ENCODE measurements at places on chromosomes 2 and 18.
A peak's percentile ranks its signal among the peaks of the same experiment; 100 is the strongest.

DNA sequence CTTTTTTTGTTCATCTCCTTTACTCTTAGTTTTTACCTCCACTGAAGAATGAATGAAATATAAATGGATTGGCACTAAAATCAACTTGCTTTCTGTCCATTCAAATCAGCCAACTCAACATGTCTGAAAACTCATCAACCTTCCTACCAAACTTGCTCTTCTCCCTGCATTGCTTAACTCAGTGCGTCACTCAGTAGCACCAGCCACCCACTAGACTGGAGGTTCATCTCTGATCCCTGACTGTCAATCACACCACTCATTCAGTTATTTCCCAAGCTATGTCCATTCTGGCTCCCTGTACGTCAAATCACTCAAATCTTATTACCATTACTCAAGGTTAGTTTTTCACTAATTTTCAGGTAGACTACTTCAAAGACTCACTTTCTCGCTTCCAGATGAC lies 75.2 kb upstream of the RBMS1 start:
- DNase-seq = no peak

GRCh38 chr2:80326214-80326613 lies 21.7 kb upstream of the LRRTM1 start:
- DNase-seq = no peak

DNA sequence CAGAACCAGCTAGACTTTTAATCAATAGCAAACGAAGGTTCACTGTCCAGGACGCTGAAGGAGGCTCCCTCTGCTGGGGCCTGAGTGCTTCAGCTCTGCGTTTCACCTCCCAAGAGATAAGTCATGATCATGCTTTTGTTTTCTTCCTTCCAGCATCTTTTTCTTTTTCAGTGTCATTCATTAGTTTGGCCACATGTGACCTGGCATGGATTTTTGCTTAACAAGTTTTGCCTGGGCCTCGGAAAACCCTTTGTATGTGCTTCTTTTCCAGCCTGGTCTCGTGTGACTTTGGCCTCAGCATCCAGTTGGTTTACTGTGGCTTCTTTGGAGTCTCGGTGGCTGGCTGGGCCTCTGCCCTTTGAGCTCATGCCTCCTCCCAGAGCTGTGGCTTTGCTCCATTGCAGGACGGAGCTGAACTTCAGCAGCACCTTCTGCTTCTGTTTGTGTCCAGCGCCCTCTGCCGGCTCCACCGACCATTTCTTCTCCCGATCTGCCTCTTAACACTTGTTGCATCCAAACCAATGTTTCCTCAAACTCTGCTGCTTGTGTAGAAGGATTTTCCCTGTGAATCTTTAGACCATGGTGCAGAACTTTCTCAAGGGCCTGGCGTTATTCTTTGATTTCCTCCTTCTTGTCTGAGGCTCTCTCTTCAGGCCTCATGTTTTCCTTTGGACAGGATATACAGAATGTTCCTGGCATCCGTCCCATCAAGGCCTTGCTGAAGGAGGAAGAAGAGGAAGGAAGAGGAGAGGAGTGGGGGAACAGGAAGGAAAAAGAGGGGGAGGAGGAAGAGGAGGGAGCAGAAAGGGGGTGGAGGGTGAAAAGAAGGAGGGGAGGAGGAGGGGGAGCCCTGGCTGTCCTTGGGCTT lies 23.6 kb upstream of the HES6 start:
- peak; percentile 81 for DNase-seq

DNA sequence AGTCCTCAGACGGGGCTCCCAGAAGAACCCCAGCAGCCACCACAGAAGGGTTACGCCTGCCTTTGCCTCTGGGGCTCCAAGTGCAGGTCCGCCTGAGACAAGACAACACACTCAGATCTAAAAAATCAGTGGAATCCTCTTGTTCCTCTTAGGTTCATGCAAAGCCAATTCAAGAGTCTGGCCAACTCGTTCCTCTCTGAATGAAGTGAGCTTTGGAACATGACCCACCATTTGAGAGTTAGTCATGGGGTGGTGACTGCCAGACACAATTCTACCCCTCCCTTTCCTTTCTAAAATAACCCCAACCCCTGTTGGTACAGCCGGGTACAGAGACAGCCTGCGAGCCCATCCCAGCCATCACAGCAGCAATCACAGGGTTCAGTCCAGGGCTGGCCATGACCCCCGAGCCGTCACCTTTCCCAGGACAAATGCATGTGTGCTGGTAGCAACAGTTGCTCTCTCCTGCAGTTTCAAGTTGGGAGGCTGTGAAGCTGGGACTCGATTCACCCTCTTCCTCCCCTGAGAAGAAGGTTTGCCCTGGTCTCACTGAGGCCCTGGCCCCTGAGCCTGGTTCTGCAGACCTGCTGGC lies 183.1 kb upstream of the SH3BP4 start:
- DNase-seq = no peak

DNA sequence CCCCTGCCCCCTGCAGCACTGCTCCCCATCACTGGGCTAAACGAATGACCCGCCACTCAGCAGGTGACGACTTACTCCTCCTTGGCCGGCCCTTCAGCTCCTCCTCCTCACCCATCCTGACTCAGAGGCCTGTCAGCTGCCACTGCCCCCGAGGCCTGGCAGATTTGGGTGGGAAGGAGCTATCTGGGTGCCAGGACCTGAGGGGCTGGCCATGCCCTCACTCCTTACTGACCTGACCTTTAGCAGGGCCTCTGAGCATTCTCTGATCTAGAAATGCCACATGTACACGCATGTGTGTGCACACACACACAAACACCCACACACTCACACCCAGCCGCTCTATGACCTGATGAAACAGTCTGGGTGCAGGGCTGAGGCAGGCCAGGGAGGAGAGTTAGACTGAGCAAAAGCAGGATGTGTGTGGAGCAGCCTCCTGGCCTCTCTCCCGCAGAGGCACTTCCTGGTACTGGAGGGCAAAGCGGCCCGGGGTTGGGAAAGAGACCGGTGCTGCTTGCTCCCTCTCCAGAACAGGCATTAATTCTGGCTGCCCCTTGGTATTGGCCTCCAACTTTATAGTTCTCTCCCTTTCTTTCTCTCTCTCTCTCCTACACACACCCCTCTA lies 68.0 kb downstream of the ZFP36L2 start:
- DNase-seq = peak; percentile 69

DNA sequence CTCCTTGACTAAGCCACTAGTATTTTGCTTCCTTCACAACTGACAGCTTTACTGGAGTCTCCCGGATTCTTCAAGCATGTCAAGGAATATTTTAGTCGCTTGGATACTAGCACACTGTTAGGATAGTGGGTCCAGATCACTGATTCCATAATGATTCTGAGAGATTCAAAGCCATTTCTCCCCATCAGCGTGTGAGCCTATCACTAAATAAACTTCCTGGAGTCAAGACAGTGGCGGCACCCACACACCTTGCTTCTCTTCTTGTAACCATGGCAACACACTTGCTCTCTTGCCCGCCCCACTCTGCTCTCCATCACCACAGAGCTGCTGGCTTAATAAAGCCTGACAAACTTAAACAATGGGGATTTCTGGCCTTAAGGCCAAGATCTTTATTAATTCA lies 245.1 kb downstream of the LRRTM1 start:
- DNase-seq = no peak

GRCh38 chr2:10444463-10444862 lies 3.7 kb downstream of the ODC1 start:
- DNase-seq = peak; percentile 76

DNA sequence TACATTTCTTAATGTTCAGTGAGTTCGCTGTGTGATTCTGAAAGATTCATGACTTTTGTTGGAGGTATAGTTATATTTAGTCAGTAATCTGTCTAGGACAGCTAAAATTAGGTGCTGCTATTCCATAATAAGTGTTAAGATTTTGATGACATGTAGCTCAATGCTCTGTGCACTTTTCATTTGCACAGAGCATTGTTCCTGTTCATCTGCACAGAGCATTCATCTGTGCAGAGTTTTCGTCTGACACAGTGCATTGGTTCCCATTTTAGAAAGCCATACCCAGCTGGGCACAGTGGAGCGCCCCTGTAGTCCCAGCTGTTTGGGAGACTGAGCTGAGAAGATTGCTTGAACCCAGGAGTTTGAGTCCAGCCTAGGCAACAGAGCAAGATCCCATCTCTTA lies 8.6 kb downstream of the POLI start:
- DNase-seq = no peak
